GOT3 (cell line): ENCODE measurements at places on chromosomes 6 and 20.

DNA sequence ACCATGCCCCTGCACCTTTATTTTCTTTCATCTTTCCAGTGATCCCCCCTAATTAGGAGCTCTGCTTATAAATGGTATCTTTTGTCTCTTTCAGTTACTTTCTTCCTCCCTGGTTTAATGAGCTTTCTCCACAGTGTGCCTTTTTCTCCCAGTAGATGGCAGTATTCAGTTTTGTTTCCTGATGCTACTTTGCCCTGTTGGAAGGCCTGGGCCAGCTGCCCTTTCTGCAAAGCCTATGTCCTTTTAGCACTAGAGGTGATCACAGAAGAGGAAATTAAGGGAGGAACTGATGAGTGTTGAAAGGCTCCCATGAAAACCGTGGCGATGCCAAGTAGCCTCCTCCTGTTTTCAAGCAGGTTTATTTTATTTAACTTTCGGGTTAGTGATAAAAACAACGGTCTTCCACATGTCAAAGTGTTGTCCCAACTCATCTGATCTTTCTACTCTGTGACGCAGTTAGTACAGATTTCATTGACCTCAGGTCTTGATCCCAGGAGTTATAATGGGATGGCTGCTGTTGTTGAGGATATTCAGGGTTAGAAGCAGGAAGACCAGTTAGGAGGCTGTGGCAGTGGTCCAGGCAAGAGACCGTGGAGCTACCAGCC, 184.2 kb upstream of the BMP2 start:
- DNase-seq: no peak

- DNase-seq: no peak
Observed at GRCh38 chr6:111441678-111442243, 41.3 kb downstream of the REV3L start.

GRCh38 chr20:58634059-58634458, 17.0 kb upstream of the STX16 start:
- no peak for DNase-seq

DNA sequence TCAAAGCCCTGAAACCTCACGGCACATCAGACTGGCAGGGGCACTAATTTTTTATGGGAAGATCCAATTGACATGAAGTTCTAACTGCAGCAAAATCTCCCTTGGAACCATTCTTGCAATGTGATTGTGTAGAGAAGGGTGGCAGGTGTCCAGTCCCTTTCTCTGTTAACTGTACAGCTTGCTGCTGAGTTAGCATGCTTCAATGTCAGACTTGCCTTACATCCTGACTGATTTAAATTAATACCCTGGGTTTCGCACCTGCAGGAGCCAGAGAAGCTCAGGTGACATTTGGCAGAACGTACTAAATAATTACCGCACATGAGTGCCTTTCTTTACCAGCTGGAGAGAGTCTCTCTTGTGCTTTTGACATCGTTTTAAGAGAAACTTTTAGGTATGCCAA, 123.0 kb downstream of the DOK5 start:
- DNase-seq: no peak

GRCh38 chr6:121609281-121609680, 173.8 kb downstream of the GJA1 start:
- DNase-seq: no peak

- no peak for DNase-seq
Observed at GRCh38 chr6:18022398-18023231, 35.2 kb upstream of the KIF13A start.

- no peak for DNase-seq
Observed at GRCh38 chr6:31969712-31970603, 2.0 kb downstream of the DXO start.

DNA sequence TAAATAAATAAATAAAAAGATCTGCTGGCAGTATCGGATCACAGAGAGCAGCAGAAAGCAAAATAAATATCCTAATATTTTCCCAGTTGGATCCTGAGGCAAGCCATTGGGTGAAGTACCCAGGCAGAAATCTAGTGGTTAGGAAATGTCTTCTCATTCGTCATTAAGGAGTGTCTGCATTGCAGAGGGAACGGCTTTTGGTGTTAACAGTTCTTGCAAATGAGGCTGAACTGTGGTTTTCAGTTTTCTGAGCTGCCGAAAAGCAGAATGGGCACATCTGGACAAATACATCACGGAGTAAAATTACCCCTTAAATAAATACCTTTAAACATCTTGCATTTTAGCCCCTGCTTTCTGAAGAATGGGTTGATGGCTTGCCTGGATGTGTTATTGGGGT, 82.3 kb upstream of the MPC1 start:
- no peak for DNase-seq

GRCh38 chr20:53493311-53493857, 100.3 kb downstream of the ZNF217 start:
- no peak for DNase-seq

DNA sequence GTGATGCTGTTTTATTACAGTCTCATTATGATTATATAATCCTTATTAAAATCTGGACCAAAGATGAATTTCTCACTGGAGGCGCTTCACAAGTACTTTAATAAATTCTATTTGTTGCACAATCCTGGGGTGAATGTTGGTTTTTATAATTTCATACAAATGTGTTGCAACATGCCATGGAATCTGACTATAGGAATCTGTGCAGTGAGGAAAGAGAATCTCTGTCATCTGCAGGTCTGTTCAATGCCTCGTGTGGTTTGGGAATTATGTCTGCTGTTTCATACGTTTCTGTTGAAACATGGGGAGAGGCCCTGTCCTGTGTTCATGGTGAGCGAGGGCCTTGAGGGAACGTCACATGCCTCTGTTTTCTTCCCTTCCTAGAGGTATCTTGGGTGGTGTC, 277.3 kb downstream of the CDH4 start:
- no peak for DNase-seq

DNA sequence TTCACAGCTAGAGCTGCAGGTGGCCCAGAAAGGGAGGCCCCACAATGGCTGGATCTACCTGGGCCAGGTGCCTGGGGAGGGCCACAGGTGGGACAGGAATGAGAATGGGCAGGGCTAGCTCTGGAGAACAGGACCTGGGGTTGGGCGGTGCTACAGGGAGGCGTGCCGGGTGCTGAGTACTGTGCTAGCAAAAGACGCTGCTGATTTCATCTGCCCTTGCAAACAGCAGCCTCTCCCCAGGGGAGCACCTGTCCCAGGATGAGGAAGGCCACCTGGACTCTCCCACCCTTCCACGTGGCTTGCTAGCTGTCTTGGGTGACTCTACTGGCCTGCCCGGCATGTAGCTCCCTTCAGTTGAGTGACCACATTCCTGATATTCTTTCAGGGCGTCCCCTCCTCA, 6.6 kb upstream of the YTHDF1 start:
- DNase-seq: no peak

DNA sequence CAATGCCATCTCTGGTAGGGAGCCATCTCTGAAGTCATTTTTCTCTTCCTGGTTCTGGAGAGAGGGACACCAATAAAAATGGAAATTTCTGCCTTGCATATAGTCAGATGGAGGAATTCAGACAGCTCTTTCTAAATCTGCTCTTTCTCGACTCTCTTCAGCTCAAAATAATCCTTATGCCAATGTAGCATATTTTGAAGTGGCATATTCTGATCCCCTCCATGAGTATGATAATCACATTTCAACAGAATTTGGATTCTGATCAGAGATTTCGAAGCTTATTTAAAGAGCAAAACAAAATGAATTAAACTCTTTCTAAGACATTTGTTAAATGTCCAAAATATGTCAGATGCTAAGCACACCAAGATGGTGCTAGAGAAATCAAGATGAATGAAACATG, 267.1 kb upstream of the BTBD3 start:
- DNase-seq: no peak

- no peak for DNase-seq
Observed at GRCh38 chr6:41445261-41445660, 100.9 kb upstream of the FOXP4 start.

DNA sequence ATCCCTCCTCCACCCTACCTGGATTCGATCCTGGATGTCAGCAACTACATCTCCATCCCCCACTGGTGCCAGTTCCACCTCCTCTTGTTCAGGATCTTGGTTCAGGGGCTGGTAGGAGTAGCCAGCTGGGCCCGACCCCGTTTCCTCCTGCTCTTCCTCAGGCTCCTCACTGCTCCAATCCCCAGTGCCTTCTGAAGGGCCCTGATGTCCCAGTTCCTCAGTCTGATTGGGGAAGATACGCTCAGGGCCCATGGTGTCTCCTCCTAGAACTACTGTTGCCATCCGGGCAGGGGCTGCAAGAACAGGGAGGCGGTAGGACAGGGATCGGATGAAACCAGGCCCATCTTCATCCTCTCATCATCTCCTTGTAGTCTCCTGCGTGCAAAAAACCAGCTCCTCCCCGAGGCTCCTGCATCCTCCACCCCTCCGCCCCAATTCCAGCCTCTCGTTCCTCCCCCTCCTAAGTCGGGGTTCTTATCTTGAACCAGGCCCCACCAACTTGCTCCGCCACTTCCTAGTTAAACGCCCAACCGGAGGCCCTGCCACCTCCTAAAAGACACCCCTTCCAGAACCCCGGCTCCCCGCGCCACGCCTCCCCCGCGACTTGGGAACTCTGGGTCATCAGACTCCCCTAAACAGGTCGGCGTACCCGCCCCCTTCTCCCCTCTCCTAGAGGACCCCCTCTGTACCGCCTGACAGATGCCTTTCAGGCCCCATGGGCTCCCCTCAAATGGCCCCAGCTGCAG, 476 bp downstream of the MEA1 start:
- DNase-seq: no peak

- no peak for DNase-seq
Observed at GRCh38 chr6:165974817-165975216, 192.8 kb downstream of the TBXT start.

DNA sequence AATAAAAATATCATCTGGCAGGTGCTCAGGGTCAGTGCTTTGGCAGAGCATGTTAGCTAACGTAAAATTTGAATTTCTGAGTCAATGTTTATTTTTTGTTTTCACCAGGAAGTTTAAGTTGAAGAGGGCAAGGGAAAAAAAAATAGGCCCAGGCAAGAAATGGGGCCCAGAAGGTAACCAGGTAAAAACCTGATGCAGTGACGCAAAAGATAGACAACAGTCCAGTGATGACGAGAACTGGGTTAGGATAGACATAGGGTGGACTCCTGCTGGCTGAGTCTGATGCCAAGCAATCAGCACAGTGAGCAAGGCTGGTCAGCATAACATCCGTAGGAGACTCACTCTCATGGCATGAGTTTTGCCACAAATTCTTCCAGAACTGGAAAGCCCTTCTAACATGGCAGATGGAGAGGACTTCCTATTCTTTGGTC, 42.2 kb downstream of the ZHX3 start:
- no peak for DNase-seq

DNA sequence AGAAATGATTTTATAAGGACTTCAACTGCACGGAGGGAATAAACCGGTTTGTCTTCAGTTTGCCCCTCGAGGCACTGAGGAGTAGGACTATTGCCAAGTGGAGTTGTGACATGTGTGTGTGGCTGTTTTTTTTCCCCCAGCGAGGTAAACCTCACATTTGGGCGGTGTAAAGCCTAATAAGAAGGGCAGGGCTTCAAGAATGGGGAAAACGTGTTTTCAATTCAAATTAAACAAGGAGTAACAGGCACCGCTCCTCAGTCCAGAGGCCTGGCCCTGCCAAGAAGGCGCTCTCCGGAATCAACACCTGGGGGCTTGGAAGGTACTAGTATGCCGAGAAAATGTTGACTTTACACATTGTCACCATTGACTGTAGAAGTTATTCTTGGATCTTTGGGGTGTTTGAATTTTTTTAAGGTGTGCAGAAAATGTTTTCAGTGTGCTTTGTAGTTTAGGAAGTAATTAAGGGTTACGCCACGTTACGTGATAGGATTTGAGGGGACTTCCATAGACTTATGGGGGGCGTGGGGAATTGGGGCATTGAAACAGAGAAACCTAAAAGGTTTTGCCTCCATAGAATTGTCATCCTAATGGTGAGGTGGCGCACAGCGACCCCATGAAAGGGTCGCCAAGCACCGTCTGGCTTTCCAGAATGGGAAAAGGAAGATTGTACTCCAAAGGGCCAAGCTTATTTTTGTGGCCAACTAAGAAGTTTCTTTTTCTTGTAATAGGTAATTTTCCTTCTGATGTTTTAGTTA, 791 bp downstream of the ADGRG6 start:
- DNase-seq: no peak

GRCh38 chr6:101458336-101458735, 64.8 kb downstream of the GRIK2 start:
- DNase-seq: no peak

GRCh38 chr20:20621195-20621594, 91.2 kb downstream of the RALGAPA2 start:
- DNase-seq: no peak

DNA sequence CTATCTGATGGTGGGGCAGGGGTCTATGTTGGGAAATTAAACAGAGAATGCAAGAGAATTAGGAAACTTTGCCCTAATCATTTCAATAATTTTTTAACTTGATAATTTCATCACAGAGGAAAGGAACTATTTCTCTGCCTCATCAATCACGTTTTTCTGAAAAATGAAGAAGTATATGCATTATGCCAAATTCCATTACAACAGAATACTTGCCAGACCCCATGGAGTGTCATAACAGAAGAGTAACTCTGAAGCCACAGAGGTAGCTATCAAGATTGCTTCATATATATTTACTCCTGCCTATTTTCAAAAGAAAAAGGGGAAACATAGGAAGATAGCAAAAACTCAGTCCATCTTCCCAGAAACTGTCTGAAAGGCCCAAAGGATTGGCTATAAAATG, 5.7 kb upstream of the USP49 start:
- DNase-seq: no peak

DNA sequence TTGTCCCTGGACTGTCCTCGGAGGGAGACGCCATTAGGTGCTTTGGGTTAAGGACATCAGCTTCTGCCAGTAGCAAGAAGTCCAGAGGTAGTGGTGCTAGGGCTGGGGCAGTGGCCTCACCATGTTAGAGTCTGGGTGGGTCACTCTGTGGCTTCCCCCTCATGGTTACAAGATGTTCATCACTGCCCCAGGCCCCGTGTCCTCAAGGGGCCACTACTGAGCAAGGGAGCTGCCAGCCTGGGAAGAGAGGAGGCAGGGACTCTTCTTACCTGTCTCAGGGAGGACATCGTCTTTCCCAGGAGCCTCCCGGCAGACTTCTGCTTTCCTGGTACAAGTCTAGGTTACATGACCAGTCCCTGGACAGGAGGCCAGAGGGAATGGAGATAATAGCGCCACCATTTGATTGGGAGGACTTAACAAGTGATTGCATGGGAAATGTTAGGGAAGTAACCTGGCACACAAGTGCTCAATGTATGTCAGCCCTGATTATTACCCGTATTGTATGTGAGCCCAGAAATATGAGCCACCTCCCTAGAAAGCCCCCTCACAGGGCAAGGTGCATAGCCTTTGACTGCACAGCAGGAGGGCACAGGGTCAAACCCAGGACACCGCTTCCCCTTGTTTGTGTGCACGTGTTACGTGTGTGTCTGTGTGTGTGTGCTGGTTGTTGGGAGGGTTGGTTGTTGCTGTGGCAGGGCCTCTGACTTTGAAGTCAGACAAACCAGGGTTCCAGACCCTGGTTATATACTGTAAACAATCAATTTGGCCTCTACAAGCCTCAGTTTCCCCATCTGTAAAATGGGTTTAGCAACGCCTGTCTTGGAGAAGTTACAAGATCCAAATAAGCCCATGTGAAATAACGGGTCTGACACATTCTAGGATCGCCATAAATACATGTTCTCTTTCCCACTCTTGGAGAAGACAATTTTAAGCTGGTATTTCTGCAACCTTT, 30.0 kb downstream of the SIRPA start:
- no peak for DNase-seq

- no peak for DNase-seq
Observed at GRCh38 chr6:14221564-14222279, 104.2 kb downstream of the CD83 start.
